Stimulated activated CD8-positive, alpha-beta memory T cell treated with anti-CD3 and anti-CD28 coated beads, Interleukin-7, amount 100 ng/mL, for 24 hours (primary cell): ENCODE measurements at places on chromosomes 11 and 22.

- no peak for DNase-seq
Observed at GRCh38 chr22:49260681-49261580, 566.7 kb downstream of the BRD1 start.

DNA sequence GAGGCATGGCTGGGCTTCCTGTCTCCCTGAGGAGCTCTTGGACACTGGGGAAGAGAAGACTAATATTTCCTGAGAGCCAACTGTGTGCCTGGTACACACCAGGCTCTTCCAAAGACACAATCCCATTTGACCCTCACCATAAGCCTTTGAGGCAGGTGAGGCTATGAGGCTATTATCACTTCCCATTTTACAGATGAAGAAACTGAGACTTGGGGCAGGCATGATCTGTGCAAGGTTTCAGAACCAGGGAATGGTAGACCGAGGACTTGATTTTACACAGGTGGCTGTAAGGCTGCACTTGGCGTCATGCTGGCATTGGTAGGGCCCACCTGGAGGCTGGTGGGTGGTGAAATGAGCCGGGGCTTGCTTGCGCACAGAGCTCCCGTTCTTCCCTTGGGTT lies 90.8 kb downstream of the LRRC32 start:
- DNase-seq, result no peak

- DNase-seq, result no peak
Observed at GRCh38 chr11:19906126-19906525, 193.5 kb downstream of the NAV2 start.

DNA sequence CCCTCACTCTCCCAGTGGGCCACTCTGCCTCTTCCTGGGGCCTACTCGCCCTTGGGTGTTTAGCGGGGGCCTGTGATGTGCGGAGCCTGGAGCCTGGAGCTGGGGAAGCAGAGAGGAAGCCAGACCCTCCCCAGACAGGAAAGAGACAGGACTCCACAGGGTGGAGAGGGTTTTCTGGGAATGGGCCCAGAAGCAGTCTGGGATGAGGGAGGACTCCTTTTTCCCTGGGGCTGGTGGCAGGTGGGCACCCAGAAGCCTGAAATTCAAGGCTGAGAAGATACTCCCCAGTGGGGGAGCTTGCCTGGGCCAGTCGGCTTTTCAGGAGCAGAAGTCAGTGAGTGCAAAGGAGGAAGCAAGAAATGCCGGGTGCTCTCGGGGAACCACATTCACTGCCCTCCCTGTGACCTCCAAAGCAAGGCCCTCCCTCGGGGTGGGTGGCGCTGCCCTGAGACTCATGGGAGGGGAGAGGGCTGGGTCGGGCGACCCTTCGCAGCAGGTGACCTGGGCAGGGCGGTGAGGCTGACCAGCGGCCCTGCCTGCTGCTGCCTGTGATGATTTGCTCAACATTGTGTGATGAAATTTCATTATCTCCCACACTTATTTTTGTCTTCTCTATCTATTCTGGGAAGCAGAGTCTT lies 1377.4 kb downstream of the BRD1 start:
- DNase-seq, result no peak

GRCh38 chr11:68880851-68881250 lies 22.8 kb downstream of the MRPL21 start:
- DNase-seq, result no peak

GRCh38 chr22:33971561-33971961 lies 51.3 kb upstream of the LARGE1 start:
- no peak for DNase-seq

GRCh38 chr11:76382209-76382608 lies 1.1 kb downstream of the GVQW3 start:
- DNase-seq, result no peak
